ENCODE measurements at places on chromosomes 1 and 21. TPM values are rescaled to one million over a fixed set of nuclear protein-coding genes. Genes with fewer than 3 reads are reported as not detected.

AVPR1B gene
- 0.89 TPM for total RNA-seq

C4BPA gene
- total RNA-seq: 1.9 TPM

RIT1 gene
- total RNA-seq: 14.6 TPM

FAAH gene
- 117 TPM for total RNA-seq

FAM3B gene
- 0.35 TPM for total RNA-seq

FAM151A gene
- 0.66 TPM for total RNA-seq

ACOT7 gene
- total RNA-seq: 125 TPM

CLIC6 gene
- total RNA-seq: 12.8 TPM

OR2L2 gene
- 0.10 TPM for total RNA-seq

COL8A2 gene
- 1.1 TPM for total RNA-seq

DNA sequence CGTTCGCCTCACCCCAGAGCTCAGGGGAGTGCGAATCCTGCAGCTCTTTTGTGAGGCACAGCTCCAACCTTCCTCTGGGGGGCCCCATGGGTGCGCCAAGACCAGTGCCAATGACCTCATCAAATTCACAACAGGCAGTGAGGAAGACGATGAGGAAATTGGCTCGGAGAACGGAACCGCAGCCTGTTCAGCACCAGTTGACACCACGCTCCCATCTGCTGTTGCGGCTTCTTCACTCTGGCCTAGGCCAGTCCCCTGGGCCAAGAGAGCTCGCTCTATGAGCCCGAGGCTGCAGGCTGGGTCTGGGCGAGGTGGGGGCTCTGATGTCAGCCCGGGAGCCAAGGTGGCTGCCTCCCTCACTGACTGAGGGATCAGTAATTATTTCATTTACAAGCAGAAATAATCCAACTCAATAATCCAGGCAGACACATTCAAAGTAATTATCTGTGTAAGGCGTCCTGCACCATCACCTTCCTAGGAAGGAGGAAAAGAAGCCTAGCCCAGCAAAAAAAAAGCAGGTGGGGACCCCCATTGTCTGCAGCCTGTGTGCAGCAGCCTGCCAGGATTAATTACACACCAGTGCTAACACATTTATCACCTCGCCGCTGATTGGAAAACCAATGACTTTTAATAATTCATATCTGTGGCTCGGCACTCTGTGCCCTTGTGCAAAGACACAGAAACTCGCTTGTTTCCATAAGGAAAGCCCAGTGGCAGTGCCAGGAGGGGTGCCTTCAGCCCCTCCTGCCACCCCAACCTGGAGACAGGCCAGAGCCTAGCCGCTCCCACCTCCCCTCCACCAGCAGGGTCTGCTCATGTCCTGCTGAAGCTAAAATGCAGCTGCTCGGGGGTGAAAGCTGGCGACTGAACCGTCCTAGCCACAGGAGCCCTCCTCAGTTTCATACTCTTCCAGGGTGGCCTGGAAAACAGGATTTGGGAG, 1.9 kb downstream of the PLEKHA6 start:
- no peak overlapping the region for H3K4me3 ChIP-seq
- H3K27me3 ChIP-seq: no peaks in the 10 kb centered on the region
- no peaks in the 10 kb centered on the region for H3K36me3 ChIP-seq
- no peak for DNase-seq

GRCh38 chr1:236920286-236920894, 83.9 kb downstream of the MT1HL1 start:
- H3K36me3 ChIP-seq: no peaks in the 10 kb centered on the region
- no peak overlapping the region for H3K4me3 ChIP-seq
- no peak for DNase-seq

DNA sequence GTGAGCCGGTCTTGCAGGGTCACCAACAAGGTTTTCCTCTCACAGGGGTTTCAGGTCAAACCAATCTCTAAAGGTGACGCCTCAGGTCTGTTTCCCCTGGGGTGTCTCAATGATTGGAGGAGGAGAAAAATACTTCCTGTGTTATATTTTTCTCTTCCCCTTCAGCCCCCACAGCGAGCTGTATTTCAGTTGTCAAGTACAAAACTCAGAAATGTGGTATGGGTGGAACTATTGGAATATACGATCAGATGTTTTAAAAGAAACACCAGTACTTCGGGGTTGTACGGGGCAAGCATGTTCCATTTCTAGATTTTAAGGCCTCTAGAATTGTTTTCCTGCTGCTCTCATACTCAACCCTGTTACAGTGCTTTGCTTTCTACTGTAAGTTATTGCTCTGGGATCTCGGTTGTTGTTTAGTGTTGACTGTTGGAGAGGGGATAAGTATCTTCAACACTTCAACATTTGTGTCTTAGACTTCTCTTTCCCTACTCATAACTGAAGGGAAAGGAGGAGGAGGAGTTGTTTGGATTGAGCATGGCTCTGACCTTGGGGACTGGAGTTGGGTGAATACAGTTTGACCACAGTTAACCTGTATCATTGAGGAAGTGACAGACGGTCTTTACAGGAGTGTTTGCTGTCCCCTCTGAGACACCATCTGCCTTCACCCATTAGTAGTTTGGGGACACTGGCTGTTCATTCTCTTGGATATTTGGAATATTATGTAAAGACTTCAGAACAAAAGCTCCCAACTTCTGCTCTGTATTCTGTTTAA, 2.0 kb downstream of the MAPKAPK2 start:
- no peak for DNase-seq
- H3K27me3 ChIP-seq: no peaks in the 10 kb centered on the region
- H3K27ac ChIP-seq: peak overlapping the region; percentile 94
- peaks cover 11% of the 10 kb centered on the region for H3K4me1 ChIP-seq
- peak overlapping the region; percentile 68 for H3K4me3 ChIP-seq

GRCh38 chr21:35658242-35658641, 402.1 kb downstream of the SETD4 start:
- no peak overlapping the region for H3K4me3 ChIP-seq
- no peaks in the 10 kb centered on the region for H3K4me1 ChIP-seq
- peaks cover 3% of the 10 kb centered on the region for H3K27me3 ChIP-seq

- no peak overlapping the region for H3K27ac ChIP-seq
- no peak for DNase-seq
- no peaks in the 10 kb centered on the region for H3K4me1 ChIP-seq
- H3K36me3 ChIP-seq: no peaks in the 10 kb centered on the region
- H3K4me3 ChIP-seq: no peak overlapping the region
- no peaks in the 10 kb centered on the region for H3K27me3 ChIP-seq
Observed at GRCh38 chr1:17296086-17296485, 11.9 kb upstream of the PADI4 start.

DNA sequence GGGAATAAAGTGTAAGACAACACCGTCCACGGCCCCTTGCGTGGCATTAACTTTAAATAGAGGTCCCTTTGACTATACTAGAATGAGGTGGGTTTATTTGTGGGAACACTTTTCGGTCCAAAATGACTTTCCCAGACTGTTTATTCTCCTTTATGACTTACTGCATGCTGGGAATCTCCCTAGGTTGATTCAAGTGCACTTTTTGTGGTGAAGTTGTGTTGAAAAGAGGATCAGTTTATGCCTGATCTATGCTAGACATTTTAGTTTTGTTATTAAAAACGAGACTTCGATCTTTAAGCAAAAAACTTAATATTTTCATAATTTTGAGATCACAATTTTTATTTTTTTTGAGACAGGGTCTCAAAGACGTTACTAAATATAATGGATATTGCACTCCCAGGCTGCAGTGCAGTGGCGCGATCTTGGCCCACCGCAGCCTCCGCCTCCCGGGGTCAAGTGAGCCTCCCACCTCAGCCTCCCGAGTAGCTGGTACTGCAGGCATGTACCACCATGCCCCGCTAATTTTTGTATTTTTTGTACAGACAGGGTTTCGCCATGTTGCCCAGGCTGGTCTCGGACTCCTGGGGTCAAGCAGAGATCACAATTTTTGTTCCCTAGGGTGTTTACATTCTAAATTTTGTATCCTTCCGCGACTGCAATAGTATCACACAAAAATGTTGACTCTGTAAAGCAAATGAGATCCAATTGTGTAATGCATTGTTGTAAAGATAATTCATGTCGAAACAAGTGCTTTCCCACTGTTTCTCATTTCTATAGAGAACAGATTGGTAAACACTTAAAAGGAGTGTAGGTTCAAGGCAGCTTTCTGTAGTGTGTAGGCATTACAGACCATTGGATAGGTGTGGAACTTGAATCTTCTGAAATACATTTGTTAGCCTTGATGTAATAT, 1.6 kb downstream of the CDC42 start:
- no peaks in the 10 kb centered on the region for H3K27me3 ChIP-seq
- DNase-seq: no peak
- H3K4me1 ChIP-seq: peaks cover 10% of the 10 kb centered on the region
- peak overlapping the region; percentile 81 for H3K4me3 ChIP-seq
- no peaks in the 10 kb centered on the region for H3K36me3 ChIP-seq

GRCh38 chr1:41902664-41903063, 16.1 kb downstream of the HIVEP3 start:
- no peak for DNase-seq
- H3K27me3 ChIP-seq: no peaks in the 10 kb centered on the region
- H3K36me3 ChIP-seq: no peaks in the 10 kb centered on the region
- H3K4me3 ChIP-seq: no peak overlapping the region

DNA sequence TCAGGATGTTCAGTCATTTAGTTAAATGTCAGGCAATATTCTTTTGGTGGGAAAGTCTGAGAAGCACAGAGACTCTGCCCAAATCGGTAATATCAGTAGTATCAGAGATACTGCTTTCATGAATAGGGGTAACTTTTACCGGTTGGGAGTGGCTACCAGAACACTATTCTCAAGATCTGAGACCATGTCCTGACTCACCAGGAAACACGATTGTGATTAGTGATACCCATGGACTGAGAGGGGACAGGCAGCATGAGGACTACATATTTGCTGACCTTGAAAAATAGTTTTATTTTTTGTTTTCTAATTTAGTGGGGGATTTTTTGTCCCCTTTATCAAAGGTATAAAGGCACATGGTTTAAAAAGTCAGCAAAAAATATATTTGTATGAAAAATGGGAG, 76.0 kb upstream of the NEK2 start:
- DNase-seq: no peak
- H3K4me3 ChIP-seq: no peak overlapping the region
- H3K36me3 ChIP-seq: no peaks in the 10 kb centered on the region
- H3K27ac ChIP-seq: no peak overlapping the region

GRCh38 chr1:235423214-235423652, 56.0 kb downstream of the TBCE start:
- H3K27ac ChIP-seq: no peak overlapping the region
- no peaks in the 10 kb centered on the region for H3K27me3 ChIP-seq
- H3K4me1 ChIP-seq: no peaks in the 10 kb centered on the region
- no peak overlapping the region for H3K4me3 ChIP-seq
- no peak for DNase-seq

GRCh38 chr1:172778456-172779455, 119.9 kb downstream of the FASLG start:
- H3K4me1 ChIP-seq: no peaks in the 10 kb centered on the region
- H3K27ac ChIP-seq: no peak overlapping the region
- no peak for DNase-seq

- no peak for DNase-seq
- H3K4me3 ChIP-seq: no peak overlapping the region
- H3K27ac ChIP-seq: no peak overlapping the region
Observed at GRCh38 chr1:87515781-87516180, 187.1 kb downstream of the LMO4 start.

DNA sequence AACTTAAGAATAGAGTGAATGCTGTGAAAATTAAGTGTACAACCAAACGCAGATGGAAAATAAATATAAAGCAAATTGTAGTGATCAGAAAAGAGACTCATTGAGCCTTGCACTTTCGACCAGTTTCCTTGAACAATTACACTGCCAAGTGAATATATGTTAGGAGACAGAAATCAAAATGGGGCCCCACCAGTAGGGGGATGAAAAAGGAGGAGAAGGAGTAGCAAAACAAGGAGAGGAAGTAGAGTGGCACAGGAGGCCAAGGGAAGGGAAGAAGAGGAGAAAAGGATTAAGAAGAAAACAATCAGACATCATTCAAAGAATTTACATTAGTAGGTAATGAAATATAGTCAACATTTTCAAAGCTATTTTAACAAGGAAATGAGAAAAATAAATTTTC, 1770.6 kb downstream of the PLA2G4A start:
- H3K4me1 ChIP-seq: no peaks in the 10 kb centered on the region
- DNase-seq: no peak
- no peak overlapping the region for H3K4me3 ChIP-seq
